ENCODE measurements at places on chromosomes 2 and 18. TPM values are rescaled to one million over a fixed set of nuclear protein-coding genes. Genes with fewer than 3 reads are reported as not detected.

Gene MC5R
- total RNA-seq = 0.69 TPM

Gene MREG
- total RNA-seq = 4.6 TPM

Gene VAPA
- total RNA-seq = 176 TPM

Gene FZD7
- 7.4 TPM for total RNA-seq

Gene GCG
- not detected for total RNA-seq

Gene UPP2
- 0.69 TPM for total RNA-seq

Gene MITD1
- 23.1 TPM for total RNA-seq

Gene ARMC9
- total RNA-seq = 23.8 TPM

Gene TANC1
- total RNA-seq = 16.6 TPM

Gene CCDC121
- total RNA-seq = 6.7 TPM

Gene FOXD4L1
- total RNA-seq = 0.69 TPM

Gene CFAP53
- 3.2 TPM for total RNA-seq

Gene MAP3K19
- total RNA-seq = 9.5 TPM

Gene CXCR1
- not detected for total RNA-seq

Gene GAD1
- total RNA-seq = 163 TPM

Gene TSPYL6
- total RNA-seq = 0.23 TPM

Gene FOSL2
- total RNA-seq = 10.6 TPM

Gene LRRTM1
- total RNA-seq = 18.7 TPM

Gene MARCO
- total RNA-seq = not detected

Gene EPHA4
- total RNA-seq = 190 TPM

Gene ACOXL
- total RNA-seq = 0.23 TPM
